Hindlimb muscle (tissue), 1 donor: ENCODE measurements at places on chromosomes 5 and 9. TPM values are rescaled to one million over a fixed set of nuclear protein-coding genes. Genes with fewer than 3 reads are reported as not detected.

PCDHA9 gene
- polyA plus RNA-seq: not detected

DNA sequence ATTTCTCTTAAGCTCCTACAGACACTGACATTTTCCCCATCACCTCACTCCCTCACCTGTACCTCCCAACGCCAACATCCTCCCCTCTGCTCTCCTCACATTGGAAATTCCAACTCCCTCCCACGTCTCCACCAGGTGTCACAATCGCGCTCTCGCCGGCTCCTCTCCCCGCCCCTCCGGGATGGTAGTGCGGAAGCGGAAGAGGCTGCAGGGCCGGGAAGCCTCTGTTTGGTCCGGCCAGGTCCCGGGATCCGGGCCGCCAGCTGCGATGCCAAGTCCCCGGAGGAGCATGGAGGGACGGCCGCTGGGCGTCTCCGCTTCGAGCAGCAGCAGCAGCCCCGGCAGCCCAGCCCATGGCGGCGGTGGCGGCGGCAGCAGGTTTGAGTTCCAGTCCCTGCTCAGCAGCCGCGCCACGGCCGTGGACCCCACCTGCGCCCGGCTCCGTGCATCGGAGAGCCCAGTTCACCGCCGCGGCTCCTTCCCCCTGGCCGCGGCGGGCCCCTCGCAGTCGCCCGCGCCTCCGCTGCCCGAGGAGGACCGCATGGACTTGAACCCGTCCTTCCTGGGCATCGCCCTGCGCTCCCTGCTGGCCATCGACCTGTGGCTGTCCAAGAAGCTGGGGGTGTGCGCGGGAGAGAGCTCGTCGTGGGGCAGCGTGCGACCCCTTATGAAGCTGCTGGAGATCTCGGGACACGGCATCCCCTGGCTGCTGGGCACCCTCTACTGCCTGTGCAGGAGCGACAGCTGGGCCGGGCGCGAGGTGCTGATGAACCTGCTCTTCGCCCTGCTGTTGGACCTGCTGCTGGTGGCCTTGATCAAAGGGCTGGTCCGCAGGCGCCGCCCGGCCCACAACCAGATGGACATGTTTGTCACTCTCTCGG, at the start of gene PLPP6:
Gene PLPP6, plus strand, starts transcription at position 187 of the 881 bp plus-strand sequence. Its CDS starts 82 bp downstream, at position 269.
- peak; percentile 85 for DNase-seq

DNA sequence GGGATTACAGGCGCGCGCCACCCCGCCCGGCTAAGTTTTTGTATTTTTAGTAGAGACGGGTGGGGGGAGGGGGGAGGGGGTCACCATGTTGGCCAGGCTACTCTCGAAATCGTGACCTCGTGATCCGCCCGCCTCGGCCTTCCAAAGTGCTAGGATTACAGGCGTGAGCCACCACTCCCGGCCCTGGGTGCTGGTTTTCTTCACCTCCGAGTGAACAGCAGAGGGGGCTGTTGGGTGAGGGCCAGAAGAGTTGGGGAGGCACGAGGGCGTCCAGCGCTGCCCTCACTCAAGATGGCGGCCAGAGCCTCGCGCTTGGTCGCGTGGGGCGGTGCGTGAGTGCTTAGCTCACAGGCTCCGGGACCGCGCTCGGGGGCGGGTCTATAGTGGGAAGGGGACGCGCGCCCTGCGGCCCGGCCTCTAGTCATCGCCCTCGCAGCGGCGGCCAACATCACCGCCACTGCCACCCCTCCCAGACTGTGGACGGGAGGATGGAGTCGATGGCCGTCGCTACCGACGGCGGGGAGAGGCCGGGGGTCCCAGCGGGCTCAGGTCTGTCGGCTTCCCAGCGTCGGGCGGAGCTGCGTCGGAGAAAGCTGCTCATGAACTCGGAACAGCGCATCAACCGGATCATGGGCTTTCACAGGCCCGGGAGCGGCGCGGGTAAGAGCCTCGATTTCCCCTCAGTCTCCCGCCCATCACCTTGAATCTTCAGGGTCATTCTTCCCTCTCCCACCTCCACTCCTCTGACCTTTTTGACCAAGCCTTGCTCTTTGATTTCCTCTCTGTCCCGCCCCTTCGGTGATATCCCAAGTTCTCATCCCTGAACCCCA, at the start of gene CAMLG:
Gene CAMLG, plus strand, starts transcription at position 416 of the 830 bp plus-strand sequence. Its CDS starts 73 bp downstream, at position 489.
- DNase-seq: peak; percentile 99

GRCh38 chr9:98413084-98413483, 157.6 kb upstream of the TBC1D2 start:
- DNase-seq: no peak

DNA sequence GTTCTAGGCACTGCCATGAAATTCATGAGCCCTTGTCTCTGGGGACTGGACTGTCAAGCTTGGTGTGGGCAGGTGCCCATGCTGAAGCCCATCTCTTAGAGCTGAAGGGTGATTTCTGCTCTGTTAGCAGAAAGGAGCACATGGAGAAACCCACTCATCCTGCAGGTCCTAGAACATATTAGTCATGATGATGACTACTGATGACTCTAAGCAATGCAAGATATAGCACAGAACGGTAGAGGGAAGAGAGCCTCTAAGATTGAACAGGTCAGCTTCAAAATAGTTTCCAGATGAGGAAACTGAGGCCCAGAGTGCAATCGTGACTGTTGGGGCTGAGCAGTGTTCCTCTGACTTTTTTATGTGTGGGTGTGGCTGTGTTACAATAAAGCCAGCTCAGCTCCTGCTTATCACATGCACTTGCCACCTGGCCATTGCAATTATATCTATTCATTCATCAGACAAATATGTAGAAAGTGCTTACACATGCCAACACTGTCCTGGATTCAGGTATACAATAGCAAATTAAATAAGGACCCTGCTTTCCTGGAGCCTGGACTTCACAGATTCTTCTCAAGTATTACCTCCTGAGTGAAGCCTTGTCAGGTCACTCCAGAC, 140.2 kb upstream of the BRINP1 start:
- no peak for DNase-seq

DNA sequence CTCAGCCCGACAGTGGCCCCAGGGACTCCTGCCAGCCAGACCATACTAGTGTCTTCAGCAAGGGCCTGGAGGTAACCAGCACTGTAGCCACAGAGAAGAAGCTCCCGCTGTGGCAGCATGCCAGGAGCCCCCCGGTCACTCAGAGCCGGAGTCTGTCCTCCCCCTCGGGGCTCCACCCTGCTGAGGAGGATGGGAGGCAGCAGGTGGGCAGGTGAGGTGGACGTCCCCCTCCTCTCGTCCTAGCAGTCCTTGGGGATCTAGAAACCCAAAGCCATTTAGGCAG, 28.0 kb upstream of the LRRC14B start:
- DNase-seq: no peak

BRD8 gene
- 54.7 TPM for polyA plus RNA-seq

DNA sequence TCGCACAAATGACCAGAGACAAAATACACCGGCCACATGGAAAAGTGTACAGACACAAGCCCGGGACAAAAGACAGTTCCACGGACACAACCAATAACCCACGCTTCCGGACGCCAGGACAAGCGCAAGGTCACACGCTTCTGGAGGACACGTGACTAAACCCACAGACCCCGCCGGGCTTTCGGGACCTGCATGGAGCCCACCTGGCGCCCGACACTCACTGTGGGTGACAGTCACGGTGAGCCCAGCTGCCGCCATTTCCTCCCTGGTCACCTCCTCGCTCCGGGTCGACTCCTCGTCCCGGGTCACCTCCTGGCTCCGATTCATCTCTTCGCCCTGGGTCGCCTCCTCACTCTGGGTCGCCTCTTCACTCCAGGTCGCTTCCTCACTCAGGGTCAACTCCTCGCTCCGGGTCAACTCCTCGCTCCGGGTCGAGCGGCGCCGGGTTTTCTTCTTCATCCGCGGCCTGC, 470 bp downstream of the BAG1 start:
- DNase-seq: peak; percentile 45
